ENCODE measurements at places on chromosomes 1 and 21. TPM values are rescaled to one million over a fixed set of nuclear protein-coding genes. Genes with fewer than 3 reads are reported as not detected.

- DNase-seq: no peak
- H3K36me3 ChIP-seq: peaks cover 12% of the 10 kb centered on the region
These were observed 36.5 kb downstream of the GPSM2 start for GRCh38 chr1:108913105-108913948.

GRCh38 chr1:214277704-214278635, 3.0 kb upstream of the SMYD2 start:
- H3K4me3 ChIP-seq: no peak overlapping the region
- H3K27me3 ChIP-seq: no peaks in the 10 kb centered on the region
- H3K4me1 ChIP-seq: peaks cover 13% of the 10 kb centered on the region
- peaks cover 6% of the 10 kb centered on the region for H3K36me3 ChIP-seq

DNA sequence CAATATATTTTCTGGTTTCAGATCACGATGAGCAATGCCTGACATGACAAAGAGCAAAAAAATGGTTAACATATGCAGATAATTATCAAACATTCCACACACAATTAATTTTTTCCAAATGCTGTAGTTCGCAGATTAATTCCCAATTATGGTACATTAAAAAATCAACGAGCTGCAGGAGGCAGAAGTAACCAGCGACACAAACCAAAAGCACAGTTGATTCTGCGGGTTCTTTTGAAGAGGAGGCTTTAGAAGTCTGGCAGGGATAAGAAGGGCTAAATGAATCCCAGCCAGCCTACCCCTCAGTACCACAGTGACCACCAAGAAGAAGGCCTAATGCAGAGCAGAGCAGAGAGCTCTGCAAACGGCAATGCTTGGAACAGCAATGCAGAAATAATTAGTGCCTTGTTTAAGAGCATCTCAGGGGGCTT, 17.0 kb upstream of the KNCN start:
- H3K27ac ChIP-seq: no peak overlapping the region
- no peak overlapping the region for H3K4me3 ChIP-seq
- no peaks in the 10 kb centered on the region for H3K4me1 ChIP-seq
- DNase-seq: no peak
- no peaks in the 10 kb centered on the region for H3K27me3 ChIP-seq
- H3K36me3 ChIP-seq: peaks cover 9% of the 10 kb centered on the region

The HSD11B1 gene
- not detected for total RNA-seq

GRCh38 chr1:216390956-216391355, 32.3 kb downstream of the USH2A start:
- no peaks in the 10 kb centered on the region for H3K27me3 ChIP-seq
- no peaks in the 10 kb centered on the region for H3K36me3 ChIP-seq
- DNase-seq: no peak
- no peaks in the 10 kb centered on the region for H3K4me1 ChIP-seq
- no peak overlapping the region for H3K27ac ChIP-seq

GRCh38 chr1:74969566-74970135, 164.5 kb upstream of the LHX8 start:
- H3K27me3 ChIP-seq: no peaks in the 10 kb centered on the region
- no peaks in the 10 kb centered on the region for H3K4me1 ChIP-seq
- H3K27ac ChIP-seq: no peak overlapping the region

The TCHHL1 gene
- not detected for total RNA-seq

DNA sequence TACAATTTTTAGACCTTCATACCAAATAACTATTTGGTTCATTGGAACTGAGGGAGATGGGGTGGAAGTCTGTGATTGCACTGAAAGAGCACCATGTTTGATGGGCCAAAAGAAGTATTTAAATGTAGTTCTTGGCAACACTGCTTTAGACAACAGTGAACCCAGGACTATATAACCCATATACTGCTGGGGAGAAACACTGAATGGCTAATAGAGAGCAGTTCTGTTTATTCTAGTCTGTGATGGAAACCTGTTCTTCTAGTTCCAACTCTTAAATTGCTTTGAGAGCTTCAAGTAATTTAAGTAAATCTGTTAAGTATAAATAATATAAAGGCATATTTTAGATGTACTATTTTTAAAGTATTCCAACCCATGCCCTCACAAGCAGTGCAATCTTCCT, 96.3 kb downstream of the NIBAN1 start:
- H3K36me3 ChIP-seq: peaks cover 10% of the 10 kb centered on the region
- DNase-seq: no peak
- no peaks in the 10 kb centered on the region for H3K27me3 ChIP-seq
- H3K4me3 ChIP-seq: no peak overlapping the region
- no peaks in the 10 kb centered on the region for H3K4me1 ChIP-seq

DNA sequence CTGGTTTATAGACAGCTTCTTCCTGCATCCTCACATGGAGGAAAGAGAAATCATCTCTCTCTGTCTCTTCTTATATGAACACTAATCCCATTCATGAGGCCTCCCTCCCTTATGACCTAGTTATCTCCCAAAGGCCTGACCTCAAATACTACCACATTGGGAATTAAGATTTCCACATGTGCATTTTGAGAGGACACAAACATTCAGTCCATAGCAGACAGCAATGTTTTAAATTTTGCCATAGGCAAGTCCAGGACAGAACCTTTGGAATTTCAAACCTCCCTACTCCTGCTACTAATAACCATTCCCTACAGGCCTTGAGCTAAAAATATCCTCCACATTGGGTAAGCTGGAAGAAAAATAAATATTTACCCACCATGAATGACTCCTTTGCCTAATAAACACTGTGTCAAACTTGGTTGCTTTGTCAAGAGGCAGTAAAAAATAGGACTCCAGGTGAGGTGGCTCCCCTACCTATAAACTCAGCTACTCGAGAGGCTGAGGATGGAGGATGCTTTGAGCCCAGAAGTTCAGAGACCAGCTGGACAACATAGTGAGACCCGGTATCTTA, 113.7 kb downstream of the ZNF281 start:
- no peak overlapping the region for H3K4me3 ChIP-seq
- H3K27ac ChIP-seq: no peak overlapping the region
- no peak for DNase-seq
- H3K36me3 ChIP-seq: no peaks in the 10 kb centered on the region

The SEMA4A gene
- 1.8 TPM for total RNA-seq

The RRP15 gene
- total RNA-seq: 16.7 TPM

All from SJSA1 (cell line).